Testis (tissue), 5 donors: ENCODE measurements at places on chromosomes 11 and 22. TPM values are rescaled to one million over a fixed set of nuclear protein-coding genes. Genes with fewer than 3 reads are reported as not detected.

- DNase-seq, result no peak
Measured at GRCh38 chr11:100555931-100556330, 131.2 kb upstream of the ARHGAP42 start.

DNA sequence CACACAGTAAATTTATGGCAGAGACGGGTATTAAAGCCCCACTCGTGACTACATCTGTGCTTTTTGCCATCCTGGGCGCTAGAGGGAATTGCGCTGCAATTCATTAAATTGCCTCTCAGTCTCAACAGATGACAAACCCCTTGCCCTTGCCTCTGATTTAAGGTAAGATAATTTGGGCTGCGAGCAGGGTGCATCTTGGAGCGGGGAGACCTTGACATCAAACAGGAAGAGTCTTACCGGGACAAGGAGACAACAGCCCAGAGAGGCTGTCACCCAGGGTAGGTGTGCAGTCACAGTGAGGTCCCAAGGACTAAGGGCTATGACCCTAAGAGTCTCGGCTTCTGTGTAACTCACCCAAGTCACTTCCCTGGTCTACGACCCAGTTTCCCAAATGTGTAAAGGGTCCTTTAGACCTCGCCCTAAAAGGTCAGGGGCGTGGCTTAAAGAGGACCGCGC lies 449 bp upstream of the TOM1 start:
- no peak for DNase-seq

GRCh38 chr11:12831471-12832202 lies 157.4 kb downstream of the TEAD1 start:
- no peak for DNase-seq

DNA sequence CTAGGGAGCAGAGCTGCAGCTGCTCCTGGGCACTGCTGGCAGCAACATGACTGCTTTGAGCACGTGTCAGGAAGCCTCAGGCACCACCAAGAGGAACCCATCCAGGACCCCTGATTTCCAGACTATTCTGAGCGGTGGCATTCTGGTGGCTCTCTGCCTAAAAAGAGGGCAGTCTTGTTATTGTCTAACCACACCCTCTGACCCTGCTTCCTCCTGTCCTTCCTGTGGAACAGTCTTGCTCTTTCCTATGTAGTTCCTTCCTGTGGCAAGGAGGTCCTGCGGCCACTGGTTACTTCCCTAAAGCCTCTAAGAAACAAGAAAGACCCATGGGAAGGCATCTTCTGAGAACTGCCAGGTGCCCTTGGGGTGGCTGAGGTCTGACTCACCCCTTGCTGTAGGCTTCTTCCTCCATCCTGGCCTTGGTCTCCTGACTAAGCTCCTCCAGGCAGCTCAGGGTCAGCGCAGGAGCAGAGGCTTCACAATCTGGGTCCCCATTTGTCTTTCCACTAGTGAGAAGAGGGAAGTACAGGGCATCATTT lies 13.1 kb upstream of the LYVE1 start:
- peak; percentile 28 for DNase-seq

- no peak for DNase-seq
Measured at GRCh38 chr11:16297332-16297731, 59.0 kb downstream of the SOX6 start.

DNA sequence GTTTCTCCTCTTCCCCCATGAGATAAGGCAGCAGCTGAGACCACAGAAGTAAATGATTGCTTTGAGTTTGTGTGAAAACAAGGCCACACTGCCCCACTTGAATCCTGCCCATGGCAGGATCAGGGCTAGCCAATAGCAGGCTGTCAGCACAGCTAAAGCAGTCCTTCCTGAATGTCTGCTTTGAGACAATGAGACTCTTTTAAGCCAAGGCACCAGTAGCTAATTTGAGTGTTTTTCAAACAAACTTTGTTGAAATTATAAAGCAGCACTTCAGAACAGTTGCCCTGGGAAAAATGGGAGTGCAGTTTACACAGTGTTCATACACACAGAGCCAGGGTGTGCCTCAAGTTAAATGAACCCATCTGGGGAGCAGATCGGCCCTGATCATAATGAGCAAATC lies 103.5 kb upstream of the OR5AK2 start:
- DNase-seq, result no peak

- no peak for DNase-seq
Measured at GRCh38 chr11:14079011-14079410, 116.5 kb downstream of the SPON1 start.

DNA sequence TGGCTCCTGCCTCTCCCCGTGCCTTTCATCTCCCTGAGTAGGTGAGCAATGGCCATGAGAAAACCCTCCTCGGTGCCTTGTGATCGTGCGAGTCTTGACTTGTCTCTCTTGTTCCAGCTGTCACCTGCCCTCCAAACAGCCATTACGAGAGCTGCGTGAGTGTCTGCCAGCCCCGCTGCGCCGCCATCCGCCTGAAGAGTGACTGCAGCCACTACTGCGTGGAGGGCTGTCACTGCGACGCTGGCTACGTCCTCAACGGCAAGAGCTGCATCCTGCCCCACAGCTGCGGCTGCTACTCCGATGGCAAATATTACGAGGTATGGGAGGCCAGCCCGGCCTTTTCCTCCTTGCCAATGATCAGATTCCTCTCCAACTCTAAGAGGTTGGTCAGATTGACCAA lies 51.7 kb downstream of the TECTA start:
- no peak for DNase-seq

DNA sequence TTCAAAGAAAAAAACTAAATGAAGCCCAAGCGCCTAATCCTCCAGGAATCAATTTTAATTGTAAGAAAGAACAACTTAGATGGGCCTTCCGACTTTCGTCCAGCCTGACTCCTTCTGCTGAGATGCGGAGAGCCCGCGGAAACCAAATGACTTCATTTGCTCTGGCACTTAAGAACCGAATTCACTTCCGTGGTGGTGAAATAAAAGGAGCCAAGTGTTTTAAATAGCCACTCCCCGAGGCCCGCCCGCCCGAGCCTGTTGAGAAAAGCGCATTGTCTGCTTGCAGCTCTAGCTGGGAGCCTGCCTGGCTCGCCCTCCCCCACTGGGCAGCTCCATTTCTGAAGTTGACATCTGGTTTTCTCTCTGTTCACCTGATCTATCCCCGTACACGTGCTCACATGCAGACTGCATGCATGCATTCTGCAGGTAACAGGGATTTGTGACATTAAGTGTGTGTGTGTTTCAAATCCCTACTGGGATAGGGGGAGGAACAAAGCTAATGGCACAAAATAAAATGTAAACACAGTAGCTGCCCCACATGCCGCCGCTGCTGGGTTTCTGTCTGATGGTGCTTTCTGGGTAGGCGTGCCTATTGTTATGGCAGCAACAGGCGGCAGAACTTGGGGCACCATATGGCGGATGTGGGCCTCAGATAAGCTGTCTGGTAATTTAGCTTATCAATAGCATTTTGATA lies 6.2 kb downstream of the TEAD1 start:
- peak; percentile 90 for DNase-seq

GRCh38 chr11:111367411-111368284 lies 11.4 kb downstream of the POU2AF1 start:
- DNase-seq, result no peak

DNA sequence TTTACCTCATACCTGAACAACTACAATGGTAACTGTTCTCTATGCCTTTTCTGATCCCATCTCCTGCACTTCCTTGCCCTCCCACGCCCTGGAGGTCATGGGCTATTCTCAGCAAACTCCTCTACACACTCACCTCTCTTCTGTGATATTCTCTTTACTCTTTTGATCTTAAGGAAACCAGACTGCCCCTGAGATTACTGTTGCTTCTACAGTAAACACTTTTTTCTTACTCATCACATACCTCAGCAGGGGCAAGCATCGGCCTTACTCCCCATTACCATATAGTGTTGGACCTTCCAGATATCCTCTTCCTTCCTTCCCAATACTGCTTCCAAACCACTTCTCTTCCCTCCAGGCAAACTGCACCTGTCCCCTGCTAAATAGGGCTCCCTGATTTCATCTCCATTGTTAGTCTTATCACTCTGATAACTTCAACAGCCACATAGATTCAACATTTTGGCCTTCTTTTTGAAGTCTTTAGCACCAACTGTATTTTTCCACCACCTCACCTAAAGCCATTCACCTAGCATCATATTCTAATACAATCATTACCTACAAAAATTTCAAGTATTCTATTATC lies 141.2 kb downstream of the RBFOX2 start:
- no peak for DNase-seq

DNA sequence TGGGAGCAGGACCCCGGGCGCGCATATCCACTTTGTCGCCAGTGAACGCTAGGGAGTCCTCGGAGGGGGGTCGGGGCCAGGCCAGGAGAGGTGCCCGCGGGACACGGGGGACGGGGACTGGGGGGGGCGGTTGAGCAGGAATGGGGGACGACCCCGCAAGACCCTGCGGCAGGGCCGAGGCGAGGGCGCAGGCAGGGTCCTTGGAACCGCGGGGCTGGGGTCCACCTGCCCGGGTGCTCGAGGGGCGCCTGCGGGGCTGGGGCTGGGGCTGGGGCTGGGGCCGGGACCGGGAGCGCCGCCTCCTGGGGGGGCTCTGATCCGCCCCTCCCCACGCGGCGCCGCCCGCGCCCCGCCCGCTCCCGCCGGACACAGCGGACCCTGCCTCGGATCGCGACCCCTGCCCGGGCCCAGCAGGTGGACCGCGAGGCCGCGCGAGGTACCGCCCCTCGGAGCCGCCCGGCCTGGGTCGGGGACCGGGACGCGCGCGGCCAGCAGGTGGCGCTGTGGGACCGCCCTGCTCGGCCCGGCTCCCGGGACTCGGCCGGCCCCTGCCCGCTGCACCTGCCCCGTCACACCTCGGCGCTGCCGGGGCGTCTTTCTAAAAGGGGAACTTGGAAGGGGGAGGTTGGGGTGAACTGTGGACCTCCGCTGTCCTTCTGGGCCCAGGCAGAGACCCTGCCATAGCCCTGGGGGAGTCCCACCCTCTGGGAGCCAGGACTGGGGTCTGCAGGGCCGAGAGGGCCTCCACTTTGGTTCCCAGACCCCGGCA lies 11.0 kb downstream of the CRELD2 start:
- DNase-seq, result peak; percentile 61

GRCh38 chr11:10076458-10077141 lies 217.4 kb downstream of the SBF2 start:
- DNase-seq, result peak; percentile 62

GRCh38 chr11:19163617-19164016 lies 38.2 kb downstream of the CSRP3 start:
- no peak for DNase-seq

DNA sequence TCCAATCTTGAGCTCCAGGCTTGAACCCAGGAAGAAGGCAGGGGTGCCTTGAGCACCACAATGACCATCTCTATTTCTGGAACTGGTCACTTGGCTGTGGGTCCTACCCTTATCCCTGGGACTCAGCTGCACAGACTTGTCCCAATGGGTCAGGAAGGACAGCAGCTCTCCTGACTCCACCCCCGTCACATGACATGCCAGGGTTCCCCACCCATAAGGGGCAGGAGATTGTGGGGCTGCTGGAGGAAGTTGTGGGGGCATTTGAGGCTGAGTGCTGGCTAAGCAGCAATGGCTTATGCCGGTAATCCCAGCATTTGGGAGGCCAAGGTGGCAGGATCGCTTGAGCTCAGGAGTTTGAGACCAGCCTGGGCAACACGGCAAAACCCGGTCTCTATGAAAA lies 56.2 kb downstream of the NFAM1 start:
- DNase-seq, result peak; percentile 28

GRCh38 chr11:116913000-116913399 lies 75.6 kb upstream of the APOA1 start:
- no peak for DNase-seq

GRCh38 chr11:64246871-64247728 lies at the start of gene PPP1R14B:
Gene PPP1R14B, minus strand, starts transcription at chr11:64246943. Its CDS starts 270 bp downstream, at chr11:64246673.
- peak; percentile 87 for DNase-seq

Gene GLYAT
- total RNA-seq, result not detected

Gene SCGB1C1
- not detected for total RNA-seq

Gene CBX6
- total RNA-seq, result 30.1 TPM

Gene TMEM25
- total RNA-seq, result 46.8 TPM

Gene LIF
- total RNA-seq, result 0.08 TPM
